CD4-positive, alpha-beta T cell treated with Interleukin-15 for 1 hour (primary cell): ENCODE measurements at places on chromosomes 16 and 17.

DNA sequence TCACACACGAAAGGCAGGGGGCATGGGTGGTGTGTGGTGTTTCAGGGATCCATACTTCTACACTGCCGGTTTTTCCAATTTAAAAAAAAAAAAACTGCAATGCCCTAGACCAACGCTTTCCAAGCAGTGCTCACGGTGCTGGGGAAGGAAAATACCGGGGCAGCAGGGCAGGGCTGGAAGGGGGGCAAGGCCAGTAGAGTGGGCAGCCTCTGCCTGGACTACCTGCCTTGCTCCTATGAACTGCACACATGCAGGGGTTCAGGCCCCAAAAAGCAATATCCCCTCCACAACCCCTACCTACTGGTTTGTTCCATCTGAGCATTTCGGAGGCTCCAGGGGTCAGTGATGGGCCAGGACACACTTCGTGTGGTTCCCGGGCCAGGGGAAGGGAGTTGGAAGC is 29.4 kb downstream of the RPH3AL start:
- DNase-seq, result no peak

DNA sequence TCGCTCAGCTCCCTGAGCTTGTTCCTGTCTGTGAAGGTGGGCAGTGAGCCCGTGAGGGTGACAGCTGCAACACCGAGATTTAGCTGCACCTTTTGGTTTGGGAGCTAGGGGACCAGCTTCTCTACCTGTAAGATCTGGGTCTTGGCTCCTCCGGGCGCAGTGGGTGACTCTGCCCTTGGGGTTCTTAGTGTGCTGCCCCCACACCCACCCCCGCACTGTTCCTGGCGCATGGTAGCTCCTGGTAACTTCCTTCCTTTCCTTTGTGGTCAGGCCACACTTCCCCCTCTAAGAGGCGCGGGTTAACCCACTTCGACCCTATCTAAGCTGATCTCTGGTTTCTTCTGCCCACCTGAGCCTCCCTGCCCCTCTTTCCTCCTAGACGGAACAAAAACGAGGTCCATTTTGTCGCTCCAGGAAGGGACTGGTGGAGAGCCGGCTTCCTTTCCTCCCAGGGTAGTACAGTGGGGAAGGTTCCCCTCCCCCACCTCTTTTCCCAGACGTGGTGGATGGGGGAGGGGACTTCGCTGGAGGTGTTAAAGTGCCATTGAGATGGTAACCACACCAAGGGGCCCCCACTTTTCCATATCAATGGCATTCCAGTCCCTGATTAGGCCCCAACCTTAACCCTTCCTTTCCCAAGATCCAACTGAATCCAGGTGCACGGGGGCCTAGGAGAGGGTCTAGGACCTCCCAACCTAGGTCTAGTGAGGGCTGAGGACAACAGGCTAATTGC is 4.6 kb upstream of the CLDN9 start:
- peak; percentile 32 for DNase-seq

DNA sequence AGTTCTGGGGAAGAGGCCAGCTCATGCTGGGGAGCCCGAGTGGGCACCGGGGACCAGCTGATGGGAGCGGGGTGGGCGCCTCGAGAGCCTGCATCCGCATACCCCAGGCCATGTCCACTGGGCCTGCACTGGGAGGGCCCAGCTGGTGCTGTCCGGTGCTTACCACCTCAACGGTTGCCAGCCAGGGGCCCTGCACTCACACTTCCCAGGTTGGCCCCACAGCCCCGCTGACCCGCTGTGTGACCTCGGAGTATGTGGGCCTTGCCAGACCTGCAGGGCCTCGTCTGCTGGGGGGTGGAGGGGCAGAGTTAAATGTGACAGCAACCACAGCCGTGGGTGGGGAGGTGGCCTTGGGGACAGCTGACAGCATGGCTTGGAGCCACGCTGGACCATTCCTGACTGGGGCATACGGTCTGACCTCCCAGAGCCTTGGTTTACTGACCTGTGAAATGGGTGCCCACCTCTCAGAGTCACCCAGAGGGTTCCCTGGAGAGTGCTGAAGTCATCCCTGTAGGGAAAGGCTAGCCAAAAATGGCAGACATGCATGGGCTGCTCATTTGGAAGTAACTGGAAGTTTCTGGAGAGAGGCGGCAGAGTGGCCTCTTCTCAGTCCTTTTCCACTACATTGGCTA is 5.4 kb upstream of the GAA start:
- DNase-seq, result no peak

DNA sequence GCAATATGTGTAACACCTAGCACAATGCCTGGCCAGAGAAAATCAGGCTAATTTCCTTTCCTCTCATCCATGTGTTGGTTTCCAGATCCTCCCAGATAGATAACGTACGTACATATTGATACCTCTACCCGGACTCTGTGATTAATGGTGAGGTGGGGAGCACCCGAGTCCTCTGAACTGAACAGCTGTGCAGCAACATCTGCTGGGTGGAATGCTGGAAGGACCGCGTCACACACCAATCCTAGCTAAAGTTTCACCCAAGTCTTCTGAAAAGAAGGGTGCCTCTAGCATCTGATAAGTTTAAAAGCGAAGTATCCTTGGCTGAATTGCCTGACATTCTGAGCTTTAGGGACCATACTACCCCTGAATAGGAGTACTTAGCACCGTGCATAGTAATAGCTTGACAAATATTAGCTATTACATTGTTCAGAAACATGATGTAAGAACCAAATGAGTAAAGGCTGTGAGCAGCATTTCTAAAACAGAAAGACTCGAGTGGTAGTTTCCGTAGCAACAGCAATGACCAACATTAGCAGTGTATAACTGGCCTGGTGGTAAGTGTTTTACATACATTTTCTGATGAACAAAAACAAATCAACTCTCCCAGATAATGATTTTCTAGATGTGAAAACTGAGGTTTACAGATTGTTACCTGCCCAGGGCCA is 91.4 kb downstream of the SYCE1L start:
- DNase-seq, result no peak

- DNase-seq, result no peak
Measured at GRCh38 chr16:54327609-54328008, 41.0 kb upstream of the IRX3 start.
